Sigmoid colon (tissue), 7 donors: ENCODE measurements at places on chromosomes 7 and 10. TPM values are rescaled to one million over a fixed set of nuclear protein-coding genes. Genes with fewer than 3 reads are reported as not detected.

DNA sequence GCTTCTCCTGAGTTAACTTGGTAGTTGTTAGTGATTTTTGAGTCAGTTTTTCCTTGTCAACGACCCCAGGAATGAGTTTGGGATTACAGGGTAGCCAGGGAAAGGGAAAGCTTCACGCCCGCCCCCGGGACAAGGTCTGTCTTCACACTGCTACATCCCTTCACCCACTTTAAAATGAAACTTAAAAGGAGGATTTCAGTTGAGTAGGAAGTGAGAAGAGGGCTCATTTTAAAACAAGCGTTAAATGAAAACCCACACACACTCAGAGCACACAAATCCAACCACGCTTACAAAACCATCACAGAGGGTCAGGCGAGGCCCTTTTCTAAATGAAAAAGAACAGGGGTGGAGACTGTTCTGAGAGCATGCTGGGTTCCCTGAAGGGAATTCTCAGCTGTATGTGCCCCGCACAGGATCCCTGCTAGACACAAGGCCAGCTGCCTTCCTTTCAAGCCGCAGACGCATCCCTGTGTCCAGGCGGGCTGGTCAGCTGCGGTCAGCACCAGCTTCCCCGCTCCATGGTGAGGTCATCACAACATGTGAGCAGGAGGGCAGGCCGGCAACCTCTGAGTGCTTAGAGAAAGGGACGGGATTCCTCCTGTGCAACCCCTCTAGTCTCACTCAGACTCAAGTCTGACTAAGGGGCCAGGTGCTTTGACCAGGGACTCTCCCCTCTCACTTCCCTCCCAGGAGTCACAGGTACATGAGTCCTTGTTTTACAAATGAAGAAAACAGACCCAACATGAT, 111.8 kb downstream of the EGFR start:
- no peaks in the 10 kb centered on the region for H3K36me3 ChIP-seq
- peak overlapping the region; percentile 87 for H3K27ac ChIP-seq
- H3K27me3 ChIP-seq, result no peaks in the 10 kb centered on the region

GRCh38 chr7:138032186-138032585, 30.3 kb upstream of the CREB3L2 start:
- no peak overlapping the region for H3K4me3 ChIP-seq
- no peaks in the 10 kb centered on the region for H3K4me1 ChIP-seq
- no peak overlapping the region for H3K27ac ChIP-seq
- no peaks in the 10 kb centered on the region for H3K36me3 ChIP-seq
- DNase-seq, result no peak

- H3K4me1 ChIP-seq, result no peaks in the 10 kb centered on the region
- no peaks in the 10 kb centered on the region for H3K36me3 ChIP-seq
- peak; percentile 91 for DNase-seq
- peak overlapping the region; percentile 75 for H3K27ac ChIP-seq
These were observed 234.6 kb downstream of the DIP2C start for GRCh38 chr10:454860-455259.

- H3K4me3 ChIP-seq, result no peak overlapping the region
- DNase-seq, result no peak
- no peaks in the 10 kb centered on the region for H3K36me3 ChIP-seq
These were observed 23.3 kb downstream of the OGDHL start for GRCh38 chr10:49738616-49739360.

DNA sequence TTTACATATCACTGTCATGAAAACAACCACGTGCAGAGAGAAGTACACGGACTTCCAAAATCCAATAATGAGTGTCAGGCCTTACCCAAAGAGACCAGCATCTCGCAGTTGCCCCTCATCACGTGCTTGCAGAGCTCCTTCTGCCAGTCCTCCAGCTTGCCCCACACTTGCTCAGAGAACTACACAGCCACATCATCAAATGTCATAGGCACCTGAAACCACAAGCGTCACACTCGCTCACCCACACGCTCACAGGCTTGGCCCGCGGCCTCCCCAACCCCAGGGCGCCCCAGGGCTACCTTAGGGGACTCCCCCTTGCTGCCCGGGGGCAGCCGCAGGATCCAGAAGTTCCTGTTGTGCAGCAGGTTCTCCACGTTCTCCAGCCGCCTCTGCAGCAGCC, 123.4 kb upstream of the ZNF746 start:
- H3K27me3 ChIP-seq, result no peaks in the 10 kb centered on the region
- no peak for DNase-seq
- no peak overlapping the region for H3K4me3 ChIP-seq
- H3K27ac ChIP-seq, result no peak overlapping the region
- peaks cover 51% of the 10 kb centered on the region for H3K36me3 ChIP-seq

DNA sequence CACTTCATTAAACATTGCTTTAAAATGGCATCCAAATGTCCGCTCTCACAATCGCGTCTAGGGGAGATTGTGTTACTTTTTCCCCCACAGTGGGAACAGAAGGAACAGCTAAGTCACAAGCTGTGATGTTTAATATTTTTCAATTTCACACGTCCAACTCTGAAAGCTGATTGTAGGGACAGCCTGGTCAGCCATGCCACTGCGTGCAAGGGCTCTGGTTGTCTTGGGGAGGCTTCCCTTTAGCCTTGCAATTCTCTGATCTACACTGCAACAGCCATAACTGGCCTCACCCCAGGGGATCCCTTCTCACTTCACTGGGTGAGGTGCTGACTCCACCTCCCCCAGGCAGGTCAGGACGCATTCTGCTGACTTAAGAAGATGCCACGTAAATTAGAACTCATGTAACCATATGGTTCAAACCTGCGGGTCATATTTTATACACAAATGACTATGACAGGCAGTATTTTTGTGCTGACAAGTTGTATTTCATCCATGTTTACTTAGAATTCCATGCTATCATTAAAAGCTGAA, 425.2 kb upstream of the NFE2L3 start:
- H3K4me1 ChIP-seq, result peaks cover 57% of the 10 kb centered on the region
- H3K27me3 ChIP-seq, result no peaks in the 10 kb centered on the region
- H3K27ac ChIP-seq, result no peak overlapping the region
- H3K36me3 ChIP-seq, result no peaks in the 10 kb centered on the region
- no peak overlapping the region for H3K4me3 ChIP-seq
- no peak for DNase-seq

DNA sequence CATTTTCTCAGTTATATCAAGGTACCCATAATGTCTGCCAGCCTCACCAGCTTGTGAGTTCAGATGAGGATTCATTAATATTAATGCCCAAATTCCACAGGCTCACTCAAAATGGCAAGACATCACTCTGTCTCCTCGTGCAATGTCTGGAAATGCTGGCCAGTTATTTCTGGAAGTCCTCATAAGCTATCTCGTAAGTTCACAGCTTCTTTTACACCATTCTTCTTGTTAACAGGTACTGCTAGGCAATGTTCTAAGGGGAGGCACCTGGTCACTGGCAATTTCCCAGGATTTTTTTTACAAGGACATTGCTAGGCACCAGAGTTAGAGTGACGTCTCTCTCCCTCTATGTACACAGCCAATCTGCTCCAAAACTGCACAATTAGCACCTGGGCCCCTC, 80.2 kb upstream of the SEMA3C start:
- H3K27ac ChIP-seq, result no peak overlapping the region
- H3K36me3 ChIP-seq, result no peaks in the 10 kb centered on the region
- H3K27me3 ChIP-seq, result no peaks in the 10 kb centered on the region
- H3K4me3 ChIP-seq, result no peak overlapping the region

DNA sequence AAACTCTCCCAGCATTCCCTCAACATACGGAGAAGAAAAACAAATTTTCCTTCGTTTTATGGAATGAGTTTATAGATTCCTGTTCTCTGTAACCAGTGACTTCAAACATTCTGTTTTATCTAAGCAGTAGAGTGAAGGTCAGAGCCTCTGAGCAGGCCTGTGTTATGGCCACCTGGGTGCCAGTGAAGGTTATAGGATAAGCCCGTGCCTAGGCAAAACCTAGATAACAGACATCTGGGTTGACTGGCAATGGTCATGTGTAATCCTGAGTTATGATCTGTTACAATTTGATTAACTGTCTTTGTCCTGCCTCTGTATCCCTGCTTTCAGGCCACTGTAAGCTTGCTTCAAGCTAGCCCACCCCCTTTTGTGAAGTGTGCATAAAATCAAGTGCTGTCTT, 8.3 kb downstream of the LSM5 start:
- H3K27me3 ChIP-seq, result no peaks in the 10 kb centered on the region
- H3K4me1 ChIP-seq, result no peaks in the 10 kb centered on the region
- no peak overlapping the region for H3K4me3 ChIP-seq
- DNase-seq, result no peak
- H3K36me3 ChIP-seq, result no peaks in the 10 kb centered on the region

DNA sequence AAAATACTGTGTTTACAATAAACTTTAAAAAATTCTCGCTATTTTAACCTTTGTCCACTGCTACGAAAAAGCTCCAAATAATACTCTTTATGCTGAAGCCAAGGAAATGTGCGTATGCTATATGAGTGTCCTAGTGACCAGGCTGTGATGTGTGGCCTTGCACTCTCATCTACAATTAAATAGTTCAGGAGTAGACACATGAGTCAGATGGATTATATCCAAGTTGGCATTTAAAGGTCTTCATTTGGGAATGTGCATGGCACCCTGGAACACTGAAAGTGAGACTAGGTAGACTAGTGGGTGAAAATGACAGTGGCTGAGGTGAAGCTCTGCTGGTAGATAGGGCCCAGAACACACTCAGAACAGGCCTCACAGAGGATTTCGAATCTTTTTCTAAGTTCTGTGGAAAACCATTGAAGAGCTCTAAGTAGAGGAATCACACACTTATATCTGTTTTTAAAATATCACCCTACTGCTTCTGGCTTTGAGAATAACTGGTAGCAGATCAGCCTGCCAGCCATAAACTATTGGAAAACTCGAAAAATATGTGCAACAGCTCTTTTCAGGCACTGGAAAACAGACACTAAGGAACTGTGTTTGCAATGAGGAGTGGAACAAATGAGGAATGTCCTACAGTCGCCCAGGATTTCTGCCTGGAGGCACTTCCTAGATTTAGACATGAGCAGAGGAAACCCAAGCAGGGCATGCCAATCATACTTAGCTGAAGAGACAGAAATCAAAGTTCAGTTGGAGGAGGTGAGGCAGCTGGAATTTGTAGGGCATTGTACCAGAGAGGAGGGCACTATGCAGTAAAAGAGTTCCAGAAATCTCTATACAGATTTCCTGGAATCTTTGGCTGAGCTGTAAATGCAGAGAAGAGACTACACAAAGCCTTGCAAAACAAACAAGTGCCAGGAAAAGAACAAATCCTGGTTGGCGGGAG, 603.8 kb upstream of the LRRTM3 start:
- no peaks in the 10 kb centered on the region for H3K4me1 ChIP-seq
- H3K4me3 ChIP-seq, result no peak overlapping the region
- H3K27me3 ChIP-seq, result no peaks in the 10 kb centered on the region

DNA sequence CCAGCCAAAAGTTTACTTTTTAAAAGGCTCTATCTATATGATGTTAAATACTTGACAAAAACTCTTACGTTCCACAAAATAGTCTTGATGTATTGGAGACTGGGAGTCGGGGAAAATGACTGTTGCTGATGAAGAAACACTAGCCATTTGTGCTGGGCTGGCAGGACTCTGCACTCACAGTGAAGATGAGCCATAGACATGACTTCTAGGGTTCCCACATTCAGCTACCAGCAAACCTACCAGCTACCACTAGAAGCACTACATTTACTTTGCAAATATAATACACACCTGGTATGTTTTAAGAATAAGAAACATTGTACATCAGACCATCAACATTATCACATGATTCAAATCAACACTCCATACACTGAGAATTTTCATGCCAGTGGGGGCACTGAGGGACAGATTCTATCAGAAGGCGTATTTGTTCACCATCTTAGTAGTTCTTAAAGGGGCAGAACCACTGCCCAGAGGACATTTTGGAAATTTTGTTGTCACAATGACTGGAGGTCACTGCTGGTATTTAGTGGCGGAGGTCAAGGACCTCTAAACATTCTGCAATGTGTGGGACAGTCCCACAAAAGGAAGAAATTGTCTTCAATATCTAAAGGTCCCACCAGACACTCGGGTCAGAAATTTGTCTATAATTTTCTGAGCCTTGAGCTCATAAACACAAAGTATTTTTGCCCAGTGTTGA, 52.3 kb downstream of the PARD3 start:
- peaks cover 71% of the 10 kb centered on the region for H3K4me1 ChIP-seq
- no peaks in the 10 kb centered on the region for H3K27me3 ChIP-seq
- H3K27ac ChIP-seq, result no peak overlapping the region
- no peak for DNase-seq
- H3K4me3 ChIP-seq, result no peak overlapping the region

DNA sequence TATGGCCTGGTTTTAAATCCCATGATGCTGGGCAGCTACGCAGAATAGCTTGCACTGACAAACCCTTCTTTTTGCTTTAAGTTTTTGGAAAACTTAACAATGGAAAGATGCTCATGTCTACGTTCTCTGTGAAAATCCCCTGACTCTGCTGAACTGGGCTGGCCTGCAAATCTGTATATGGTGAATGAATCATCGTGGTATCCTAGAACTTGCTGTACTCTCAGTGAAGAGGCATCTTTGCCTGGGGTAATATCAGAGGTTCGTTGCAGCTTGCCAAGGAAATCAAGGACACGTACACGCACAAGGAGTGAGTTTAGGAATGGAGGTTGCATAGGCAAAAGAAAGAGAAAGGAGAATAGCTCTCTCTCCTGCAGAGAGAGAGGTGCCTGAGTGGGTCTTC, 382.0 kb upstream of the ADARB2 start:
- no peaks in the 10 kb centered on the region for H3K4me1 ChIP-seq
- no peak for DNase-seq
- no peaks in the 10 kb centered on the region for H3K36me3 ChIP-seq
- H3K27ac ChIP-seq, result no peak overlapping the region

DNA sequence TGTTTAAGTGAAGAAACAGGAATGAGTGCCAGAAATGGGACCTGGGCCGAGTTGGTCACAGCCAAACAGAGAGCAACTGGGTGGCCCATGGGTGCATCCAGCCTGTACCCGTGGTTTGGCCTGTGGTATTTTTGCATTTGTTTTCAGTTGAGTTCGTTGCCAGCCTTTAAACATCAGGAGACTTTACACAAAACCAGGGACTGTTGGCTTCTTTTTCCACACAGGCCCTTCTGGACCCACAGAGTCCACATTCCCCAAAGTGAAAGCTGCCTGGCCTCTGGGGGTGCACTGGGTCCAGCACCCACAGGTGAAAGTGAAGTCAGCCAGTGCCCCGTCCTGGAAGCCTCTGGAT, 54.1 kb upstream of the TNS3 start:
- no peaks in the 10 kb centered on the region for H3K36me3 ChIP-seq
- peaks cover 60% of the 10 kb centered on the region for H3K4me1 ChIP-seq
- no peak overlapping the region for H3K4me3 ChIP-seq
- DNase-seq, result no peak

- H3K36me3 ChIP-seq, result no peaks in the 10 kb centered on the region
- no peaks in the 10 kb centered on the region for H3K27me3 ChIP-seq
- H3K4me3 ChIP-seq, result no peak overlapping the region
- H3K4me1 ChIP-seq, result no peaks in the 10 kb centered on the region
These were observed 561.5 kb upstream of the POT1 start for GRCh38 chr7:125491137-125491536.

- no peak overlapping the region for H3K27ac ChIP-seq
- no peak overlapping the region for H3K4me3 ChIP-seq
- no peaks in the 10 kb centered on the region for H3K4me1 ChIP-seq
- DNase-seq, result no peak
These were observed 823.8 kb downstream of the PCDH15 start for GRCh38 chr10:53977267-53977666.

GRCh38 chr7:47945261-47946015, 2.8 kb downstream of the PKD1L1 start:
- H3K27me3 ChIP-seq, result no peaks in the 10 kb centered on the region
- H3K27ac ChIP-seq, result no peak overlapping the region
- H3K36me3 ChIP-seq, result no peaks in the 10 kb centered on the region
- H3K4me1 ChIP-seq, result no peaks in the 10 kb centered on the region

TRIP6 gene
- 37.8 TPM for total RNA-seq

ACHE gene
- total RNA-seq, result 3.0 TPM

AKR1D1 gene
- total RNA-seq, result not detected

CPN1 gene
- total RNA-seq, result not detected

IL6 gene
- 43.3 TPM for total RNA-seq

VDAC2 gene
- total RNA-seq, result 205 TPM

EPC1 gene
- 46.2 TPM for total RNA-seq

CNOT4 gene
- total RNA-seq, result 25.5 TPM

ZPBP gene
- not detected for total RNA-seq

AKR1C8 gene
- not detected for total RNA-seq
